ENCODE measurements at places on chromosomes 2 and 18. TPM values are rescaled to one million over a fixed set of nuclear protein-coding genes. Genes with fewer than 3 reads are reported as not detected.

- DNase-seq: no peak
Observed at GRCh38 chr2:47868611-47869352, 37.5 kb downstream of the FBXO11 start.

The PRADC1 gene
- 34.7 TPM for polyA plus RNA-seq

DNA sequence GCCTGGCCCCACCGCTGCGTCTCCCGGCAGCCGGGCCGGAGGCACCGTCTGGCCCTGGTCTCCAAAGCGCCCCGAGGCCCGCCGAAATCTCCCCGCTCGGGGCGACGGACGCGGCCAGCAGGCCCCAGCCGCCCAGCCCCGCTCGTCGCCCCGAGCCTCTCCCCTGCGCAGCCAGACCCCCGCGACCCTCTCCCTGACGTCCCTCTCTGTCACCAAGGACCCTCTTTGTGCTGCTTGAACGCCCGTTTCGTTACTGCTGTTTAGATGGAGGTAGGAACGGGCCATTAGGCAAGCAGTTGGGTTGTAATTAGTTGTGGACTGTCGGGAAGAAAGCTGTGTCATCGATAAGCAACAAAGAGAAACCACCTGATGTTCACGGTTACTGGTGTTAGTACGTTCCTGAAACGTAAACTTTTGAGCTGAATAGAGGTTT, 686 bp downstream of the UBXN4 start:
- peak; percentile 92 for DNase-seq

GRCh38 chr2:121504316-121504715, 26.4 kb upstream of the RNU4ATAC start:
- no peak for DNase-seq

The SLC14A1 gene
- polyA plus RNA-seq: 1.9 TPM

The EVX2 gene
- not detected for polyA plus RNA-seq

DNA sequence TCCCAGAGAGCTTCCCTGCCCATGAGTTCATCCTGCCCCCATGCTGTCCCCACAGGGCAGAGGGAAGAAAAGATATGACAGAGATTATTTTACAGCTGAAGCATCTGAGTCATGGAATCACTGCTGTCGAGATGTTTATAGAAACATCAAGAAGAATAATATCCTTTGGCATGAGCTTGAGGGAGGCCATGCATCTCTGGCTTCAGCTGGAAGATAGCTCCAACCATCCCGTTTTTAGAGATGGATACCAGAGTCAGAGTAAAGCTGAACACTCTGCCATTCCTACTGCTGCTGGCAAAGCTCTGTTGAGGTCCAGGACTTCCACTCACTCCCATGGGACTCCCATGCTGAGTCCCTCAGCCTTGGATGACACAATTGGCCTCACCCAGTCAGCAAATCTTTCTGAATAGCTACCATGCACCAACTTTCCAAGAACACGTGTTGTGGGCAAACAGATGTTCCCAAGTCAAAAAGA, 167.8 kb downstream of the TTC32 start:
- no peak for DNase-seq

DNA sequence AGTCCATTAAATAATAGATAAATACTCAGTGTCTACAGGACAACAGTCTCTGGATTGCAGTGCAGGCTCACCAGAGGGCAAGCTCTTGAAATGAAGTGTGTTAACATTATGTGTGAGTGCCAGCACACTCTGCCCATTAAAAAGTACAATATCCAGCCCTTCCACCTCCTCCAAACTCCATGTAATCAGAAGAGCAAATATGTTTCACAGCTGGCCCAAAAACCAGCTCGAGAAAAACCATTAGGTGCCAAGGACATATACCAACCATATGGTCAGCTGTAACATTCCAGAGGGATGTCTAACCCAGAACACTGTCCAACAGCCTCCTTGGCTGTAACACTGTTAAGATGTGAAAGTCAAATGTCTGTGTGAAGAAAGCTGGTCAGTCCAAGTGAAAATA, 112.2 kb downstream of the ZNF385B start:
- peak; percentile 22 for DNase-seq

The LCT gene
- not detected for polyA plus RNA-seq

- no peak for DNase-seq
Observed at GRCh38 chr2:174779361-174779928, 15.2 kb upstream of the CHRNA1 start.

The CCBE1 gene
- 4.8 TPM for polyA plus RNA-seq

The GPR35 gene
- polyA plus RNA-seq: 2.0 TPM

The RNF125 gene
- polyA plus RNA-seq: 17.0 TPM

- no peak for DNase-seq
Observed at GRCh38 chr18:48845174-48845573, 105.6 kb downstream of the SMAD7 start.

DNA sequence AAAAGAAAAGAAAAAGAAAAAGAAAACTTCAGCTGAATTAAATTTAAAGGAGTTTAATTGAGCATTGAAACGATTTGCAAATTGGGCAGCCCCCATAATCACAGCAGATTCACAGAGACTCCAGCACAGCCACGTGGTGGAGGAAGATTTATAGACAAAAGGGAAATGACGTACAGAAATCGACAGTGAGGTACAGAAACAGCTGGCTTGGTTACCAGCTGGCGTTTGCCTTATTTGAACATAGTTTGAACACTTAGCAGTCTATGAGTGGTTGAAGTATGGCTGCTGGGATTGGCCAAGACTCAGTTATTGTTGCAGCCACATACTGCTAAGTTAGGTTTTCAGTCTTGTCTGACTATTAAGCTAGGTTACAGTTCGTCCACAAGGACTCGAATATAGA, 312.2 kb upstream of the SLC14A2 start:
- DNase-seq: no peak

The RAPGEF4 gene
- polyA plus RNA-seq: 3.4 TPM

DNA sequence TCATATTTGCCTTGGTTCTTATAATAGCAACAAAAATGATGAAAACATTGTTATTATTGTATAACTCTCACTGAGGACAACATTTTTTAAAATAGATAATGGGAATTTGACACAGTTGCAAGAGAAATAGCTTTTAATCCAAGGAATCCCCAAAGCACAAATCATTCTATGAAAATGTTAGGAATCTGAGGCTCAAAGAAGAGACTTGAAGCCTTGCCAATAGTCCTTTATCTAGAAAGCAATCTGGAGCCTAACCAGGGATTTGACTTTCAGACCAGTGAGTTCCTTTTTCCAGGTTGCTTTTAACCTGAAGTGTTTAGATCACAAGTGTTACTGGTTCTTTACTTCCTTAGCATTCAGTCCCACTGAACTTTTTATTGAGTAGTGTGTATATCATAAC, 574.5 kb upstream of the ZEB2 start:
- no peak for DNase-seq

DNA sequence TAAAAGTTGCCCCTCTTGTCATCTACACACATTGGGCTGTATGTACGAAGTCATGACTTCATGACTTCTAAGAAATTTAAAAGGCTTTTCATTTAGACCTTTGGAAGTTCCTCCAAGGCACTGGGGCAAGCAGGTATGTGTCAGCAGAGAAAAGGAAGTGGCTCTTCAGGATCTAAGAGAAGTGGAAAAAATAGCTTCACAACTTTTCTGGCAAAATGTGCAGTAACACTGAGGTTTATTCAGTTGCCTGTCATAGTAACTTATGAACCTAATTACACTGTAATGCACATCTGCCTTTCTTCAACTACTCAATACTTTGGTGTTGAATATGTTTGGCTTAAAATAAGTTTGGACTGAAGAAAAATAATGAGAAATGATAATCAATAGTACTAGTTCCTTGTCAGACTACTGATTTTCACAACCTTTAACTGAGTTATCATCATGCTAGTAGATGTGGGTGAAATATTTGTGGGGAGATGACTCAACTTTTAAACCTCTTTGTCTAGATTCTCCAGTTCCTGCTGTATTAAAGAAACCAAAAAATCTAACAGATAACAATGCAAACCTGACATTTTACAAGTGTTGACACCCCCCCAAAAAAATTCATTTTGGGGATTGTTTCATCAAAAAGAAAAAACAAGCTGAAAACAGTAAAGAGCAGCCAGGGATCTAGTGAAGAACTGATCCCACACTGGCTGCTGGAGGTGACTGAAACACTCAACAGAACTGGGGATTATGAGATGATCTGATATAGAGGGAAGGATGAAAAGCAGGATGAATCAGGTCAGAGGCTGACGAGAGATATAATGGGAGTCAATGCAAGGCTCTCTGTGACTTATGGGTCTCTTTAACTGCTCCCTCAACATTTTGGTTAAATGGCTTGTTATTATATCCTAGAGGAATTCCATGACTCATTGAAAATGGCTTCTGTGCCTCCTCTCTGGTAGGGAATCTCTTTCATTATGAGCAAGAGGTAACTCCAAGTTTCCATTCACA, 84.6 kb downstream of the COLEC12 start:
- DNase-seq: peak; percentile 89

DNA sequence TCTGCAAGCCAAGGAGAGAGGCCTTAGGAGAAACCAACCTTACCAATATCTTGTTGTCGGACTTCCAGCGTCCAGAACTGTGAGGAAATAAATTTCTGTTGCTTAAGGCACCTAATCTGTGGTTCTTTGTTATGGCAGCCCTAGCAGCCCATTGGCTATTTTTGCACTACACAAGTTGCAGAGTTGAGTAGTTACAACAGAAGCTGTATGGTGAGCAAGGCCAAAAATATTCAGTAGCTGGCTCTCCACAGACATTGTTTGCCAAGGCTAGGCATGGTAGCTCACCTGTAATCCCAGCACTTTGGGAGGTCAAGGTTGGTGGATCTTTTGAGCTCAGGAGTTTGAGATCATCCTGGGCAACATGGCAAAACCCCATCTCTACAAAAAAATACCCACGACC, 27.1 kb upstream of the SCYGR1 start:
- DNase-seq: no peak

DNA sequence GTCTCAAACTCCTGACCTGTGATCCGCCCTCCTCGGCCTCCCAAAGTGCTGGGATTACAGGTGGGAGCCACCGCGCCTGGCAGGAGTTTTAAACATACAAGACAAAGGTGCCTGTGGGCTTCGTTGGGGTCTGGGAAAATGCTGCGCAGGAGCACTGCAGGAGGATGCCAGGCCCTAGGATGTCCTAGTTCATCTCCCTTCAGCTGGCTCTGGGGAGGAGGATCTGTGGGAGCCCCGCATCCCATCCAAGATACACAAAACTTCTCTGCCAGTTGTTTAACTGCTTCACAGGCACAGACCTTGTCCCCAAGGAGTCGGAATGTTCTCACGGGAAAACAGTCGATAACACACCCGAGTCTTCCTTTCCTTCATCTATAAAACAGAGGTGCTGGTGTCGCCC, 89.1 kb downstream of the POLR1A start:
- DNase-seq: no peak

DNA sequence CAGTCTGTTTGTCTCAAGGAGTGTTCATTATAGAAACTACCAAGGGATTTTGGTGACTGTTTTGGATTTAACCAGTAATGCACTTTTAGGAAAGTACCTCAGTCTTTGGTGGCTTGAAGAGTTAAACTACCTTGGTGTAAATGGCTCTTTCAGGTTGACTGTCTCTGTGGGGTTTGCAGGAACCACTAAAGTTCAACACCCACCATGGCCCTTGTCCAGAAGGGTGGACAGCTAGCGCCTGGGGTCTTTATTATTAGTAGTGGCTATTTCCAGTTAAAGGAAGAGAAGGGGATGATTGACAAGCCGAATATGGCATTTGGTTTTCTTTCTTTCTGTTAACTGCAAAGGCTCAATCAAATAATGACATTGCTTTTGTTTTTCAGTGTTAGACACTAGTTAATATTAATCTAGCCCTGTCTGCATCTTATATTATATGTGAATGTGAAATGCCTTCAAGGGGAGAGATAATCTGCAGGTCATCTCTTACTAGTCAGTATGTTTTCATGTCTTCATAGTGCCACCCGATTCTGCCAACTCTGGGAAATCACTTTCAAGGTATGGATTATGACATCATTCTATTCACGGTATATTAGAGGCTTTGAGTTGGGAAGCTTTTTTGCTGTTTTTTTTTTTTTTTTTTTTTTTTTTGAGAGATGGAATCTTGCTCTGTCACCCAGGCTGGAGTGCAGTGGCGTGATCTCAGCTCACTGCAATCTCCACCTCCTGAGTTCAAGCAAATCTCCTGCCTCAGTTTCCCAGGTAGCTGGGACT, 56.4 kb downstream of the MAP4K4 start:
- DNase-seq: no peak

The RPRM gene
- polyA plus RNA-seq: 8.0 TPM

DNA sequence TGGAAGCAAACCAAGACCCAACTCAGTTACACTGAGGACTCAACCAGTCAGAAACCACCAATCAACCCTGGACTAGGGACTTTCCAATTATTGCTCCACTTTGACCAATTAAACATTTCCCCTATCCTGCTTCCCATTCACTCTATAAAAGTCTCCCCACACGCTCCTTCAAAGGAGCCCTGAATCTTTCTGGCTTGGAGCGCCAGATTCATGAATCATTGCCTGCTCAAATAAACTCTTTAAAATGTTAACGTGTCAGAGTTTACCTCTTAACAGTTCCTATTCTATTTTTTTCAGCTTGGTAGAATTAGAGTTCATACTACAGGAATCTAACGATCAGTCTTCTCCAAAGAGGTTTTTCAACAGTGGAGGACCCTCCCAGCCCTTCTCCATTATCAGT, 20.7 kb upstream of the SULT1C2 start:
- no peak for DNase-seq

The REG3G gene
- polyA plus RNA-seq: not detected

GRCh38 chr18:47756364-47757016, 174.0 kb downstream of the SMAD2 start:
- DNase-seq: peak; percentile 39

- DNase-seq: no peak
Observed at GRCh38 chr2:174868878-174869277, 104.6 kb upstream of the CHRNA1 start.

GRCh38 chr2:33059471-33060156, 112.9 kb downstream of the LTBP1 start:
- no peak for DNase-seq

The MPP4 gene
- 0.17 TPM for polyA plus RNA-seq

The PROM2 gene
- polyA plus RNA-seq: 3.5 TPM

DNA sequence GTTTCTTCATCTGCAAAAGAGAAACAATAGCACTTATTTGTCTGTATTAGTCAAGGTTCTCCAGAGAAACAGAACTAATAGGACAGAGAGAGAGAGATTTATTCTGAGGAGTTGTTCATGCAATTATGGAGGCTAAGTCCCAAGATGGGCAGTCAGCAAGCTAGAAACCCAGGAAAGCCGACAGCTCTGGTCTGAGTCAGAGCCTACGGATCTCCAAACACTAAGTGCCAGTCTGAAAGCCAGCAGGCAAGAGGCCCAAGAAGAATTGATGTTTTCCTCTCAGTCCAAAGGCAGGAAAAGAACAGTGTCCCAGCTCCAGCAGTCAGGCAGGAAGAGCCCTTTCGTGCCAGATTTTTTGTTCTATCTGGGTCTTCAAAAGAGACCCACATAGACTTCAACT, 36.5 kb upstream of the SLC66A3 start:
- DNase-seq: no peak

The CPS1 gene
- 2.8 TPM for polyA plus RNA-seq
